ENCODE measurements at places on chromosomes 1 and 21.

GRCh38 chr1:193699261-193699660 lies 512.8 kb upstream of the B3GALT2 start:
- no peak for DNase-seq

- DNase-seq = no peak
Measured at GRCh38 chr1:62260688-62261087, 58.5 kb downstream of the KANK4 start.

DNA sequence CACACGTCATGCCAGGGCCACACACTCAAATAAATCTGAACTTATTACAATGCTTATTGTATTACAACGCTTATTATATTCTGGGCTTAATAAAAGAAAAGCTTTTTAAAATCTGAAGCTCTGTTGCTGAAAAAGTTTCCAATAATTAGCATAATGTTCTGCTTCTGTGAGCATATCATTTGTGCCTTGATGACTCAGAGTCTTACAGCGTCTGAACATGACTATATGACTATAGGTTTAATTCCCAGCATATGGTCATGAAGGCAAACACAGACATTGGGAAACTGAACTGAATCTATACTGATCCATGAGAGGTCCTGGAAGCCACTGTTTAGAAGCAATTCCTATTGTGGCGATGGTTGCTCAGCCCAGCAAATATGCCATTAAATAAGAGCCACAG lies 66.3 kb downstream of the SIM2 start:
- no peak for DNase-seq

- DNase-seq = no peak
Measured at GRCh38 chr21:32367158-32367557, 25.7 kb downstream of the URB1 start.

GRCh38 chr1:26275580-26276431 lies 4.1 kb upstream of the SH3BGRL3 start:
- peak; percentile 64 for DNase-seq

DNA sequence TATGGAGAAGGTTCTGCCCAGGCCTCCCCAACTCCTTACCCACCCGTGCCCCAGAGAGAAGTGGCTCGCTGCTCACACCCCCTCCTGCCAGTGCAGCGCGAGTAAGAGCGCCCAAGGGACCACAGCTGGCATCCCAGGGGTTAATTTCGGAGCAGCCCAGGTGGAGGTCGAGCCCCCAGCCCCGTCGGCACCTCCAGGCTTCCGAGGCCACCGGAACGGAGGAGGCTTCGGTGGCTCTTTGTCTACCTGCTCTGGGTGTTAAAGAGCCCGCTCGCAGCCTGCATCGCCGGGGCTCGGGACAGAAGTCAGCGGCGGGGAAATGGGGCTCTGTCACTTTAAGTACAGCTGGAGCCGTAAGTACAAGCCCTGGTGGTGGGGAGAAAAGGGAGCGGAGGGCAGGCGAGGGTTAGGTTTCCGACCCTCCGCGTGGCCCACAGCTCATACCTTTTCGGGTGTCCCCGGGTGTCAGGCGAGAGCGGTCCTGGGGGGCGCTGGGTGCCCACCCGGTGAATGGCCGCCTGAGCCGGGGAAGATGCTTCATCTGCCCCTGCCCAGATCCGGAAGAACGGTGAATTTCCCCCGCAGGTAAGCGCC lies 89.4 kb upstream of the IPO9 start:
- DNase-seq = peak; percentile 84

GRCh38 chr1:63794939-63795378 lies 21.1 kb downstream of the ROR1 start:
- DNase-seq = no peak

GRCh38 chr21:27407271-27407670 lies 440.4 kb upstream of the ADAMTS5 start:
- DNase-seq = no peak

DNA sequence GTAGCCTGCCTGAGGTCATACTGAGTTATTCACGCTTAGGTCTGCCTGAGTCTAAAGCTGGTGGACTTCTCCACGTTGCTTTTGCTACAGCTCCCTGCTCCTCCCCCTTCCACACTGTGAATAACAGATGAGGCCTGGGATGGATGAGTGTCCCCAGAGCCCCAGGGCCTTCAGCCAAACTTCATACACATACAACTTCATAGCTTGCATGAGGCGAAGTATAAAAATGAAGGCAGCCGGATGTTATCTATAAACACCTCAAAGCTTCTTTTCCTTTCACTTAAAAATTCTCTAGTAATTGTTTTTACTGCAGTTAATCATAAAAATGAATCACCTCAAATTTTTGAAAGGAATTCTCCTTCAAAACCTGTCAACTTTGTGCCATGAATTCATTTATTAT lies 70.2 kb downstream of the DAB1 start:
- DNase-seq = no peak
